ENCODE measurements at places on chromosomes 5 and 9.

DNA sequence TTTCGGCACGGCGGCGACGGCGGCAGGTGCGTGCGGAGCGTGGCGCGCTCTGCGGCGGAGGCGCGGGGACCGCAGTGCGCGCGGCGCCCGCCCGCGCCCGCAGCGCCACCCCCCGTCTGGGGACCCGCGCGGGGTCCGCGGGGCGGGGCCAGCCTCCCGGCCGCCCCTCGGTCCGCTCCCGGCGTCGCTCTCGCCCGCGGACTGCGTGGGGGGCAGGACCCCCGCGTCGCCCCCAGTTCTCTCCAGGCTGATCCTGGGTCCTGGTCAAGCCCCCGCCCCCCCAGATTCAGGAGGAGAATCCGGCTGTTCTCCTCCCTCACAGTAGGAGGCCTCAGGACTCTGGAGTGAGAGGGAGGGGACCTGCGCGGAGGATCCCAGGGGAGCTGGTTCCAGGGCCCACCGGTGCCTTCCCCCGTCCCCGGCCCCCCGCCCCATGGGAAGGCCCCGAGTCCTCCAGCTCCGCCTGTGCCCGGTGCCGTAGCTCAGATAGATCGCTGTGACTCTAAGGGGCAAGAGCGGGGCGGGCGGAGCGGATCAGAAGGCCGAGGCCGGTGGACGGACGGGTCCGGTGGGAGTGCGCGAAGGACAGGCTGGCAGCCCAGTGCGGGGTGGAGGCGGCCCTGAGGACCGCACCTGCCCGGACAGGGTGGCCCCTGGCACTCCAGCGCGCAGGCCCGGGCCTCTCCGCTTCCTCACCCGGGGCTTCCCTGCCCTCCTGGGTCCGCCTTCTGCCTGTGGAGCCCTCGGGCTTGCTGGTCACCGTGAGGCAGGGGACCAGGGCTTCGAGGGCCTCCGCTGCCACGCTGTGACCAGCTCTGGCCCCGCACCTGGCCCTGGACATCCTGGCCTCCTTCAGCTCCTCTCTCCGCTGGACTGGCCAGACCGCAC is at the start of gene RNF208:
Gene RNF208 (minus strand): TSS at position 51 of the 888 bp plus-strand sequence. CDS start 1,028 bp downstream, outside the sequence.
- no peak for DNase-seq

GRCh38 chr9:93536874-93537273 is 39.5 kb upstream of the PHF2 start:
- no peak for DNase-seq

DNA sequence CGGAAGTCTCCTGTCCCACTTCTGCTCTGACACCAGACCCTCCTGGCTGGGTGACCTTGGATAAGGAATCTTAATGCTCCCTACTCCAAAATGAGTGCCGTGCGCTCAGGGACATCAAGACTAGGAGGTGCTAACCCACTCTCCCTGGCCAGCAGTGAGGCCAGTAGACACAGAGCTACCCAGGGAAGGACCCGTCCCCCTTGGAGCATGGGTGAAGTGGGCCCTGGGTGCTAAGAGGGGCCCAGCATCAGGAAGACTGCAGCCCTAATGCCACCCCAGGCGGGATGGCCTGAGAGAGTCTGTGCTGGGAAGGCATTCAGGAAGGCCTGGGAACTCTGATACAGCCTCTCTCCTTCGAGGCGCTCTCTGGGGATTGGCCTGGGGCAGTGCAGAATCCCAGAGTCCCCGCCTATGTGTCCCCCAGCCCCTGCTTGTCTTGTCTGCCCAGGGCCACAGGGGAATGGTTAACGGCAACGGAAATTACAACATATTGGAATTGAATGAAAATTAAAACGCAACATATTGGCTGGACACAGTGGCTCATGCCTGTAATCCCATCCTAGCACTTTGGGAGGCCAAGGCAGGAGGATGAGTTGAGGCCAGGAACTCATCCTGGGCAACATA is 29.7 kb upstream of the RNU6ATAC start:
- DNase-seq, result no peak

GRCh38 chr9:110255034-110255462 is 1.3 kb downstream of the TXN start:
- peak; percentile 25 for DNase-seq

- DNase-seq, result no peak
Observed at GRCh38 chr5:128462330-128462729, 75.7 kb downstream of the FBN2 start.

DNA sequence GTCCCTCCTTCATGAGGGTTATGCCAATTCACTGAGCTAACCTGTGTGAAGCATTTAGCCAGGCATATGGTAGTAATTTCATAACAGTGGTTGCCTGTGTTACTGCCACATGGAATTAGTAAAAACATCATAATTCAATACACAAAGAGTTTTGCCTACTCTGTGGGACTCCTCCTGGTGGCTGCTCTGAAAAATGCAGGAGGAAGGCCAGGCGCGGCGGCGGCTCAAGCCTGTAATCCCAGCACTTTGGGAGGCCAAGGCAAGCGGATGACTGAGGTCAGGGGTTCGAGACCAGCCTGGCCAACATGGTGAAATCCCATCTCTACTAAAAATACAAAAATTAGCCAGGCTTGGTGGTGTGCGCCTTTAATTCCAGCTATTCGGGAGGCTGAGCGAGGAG is 547.3 kb downstream of the CDK5RAP2 start:
- DNase-seq, result no peak

DNA sequence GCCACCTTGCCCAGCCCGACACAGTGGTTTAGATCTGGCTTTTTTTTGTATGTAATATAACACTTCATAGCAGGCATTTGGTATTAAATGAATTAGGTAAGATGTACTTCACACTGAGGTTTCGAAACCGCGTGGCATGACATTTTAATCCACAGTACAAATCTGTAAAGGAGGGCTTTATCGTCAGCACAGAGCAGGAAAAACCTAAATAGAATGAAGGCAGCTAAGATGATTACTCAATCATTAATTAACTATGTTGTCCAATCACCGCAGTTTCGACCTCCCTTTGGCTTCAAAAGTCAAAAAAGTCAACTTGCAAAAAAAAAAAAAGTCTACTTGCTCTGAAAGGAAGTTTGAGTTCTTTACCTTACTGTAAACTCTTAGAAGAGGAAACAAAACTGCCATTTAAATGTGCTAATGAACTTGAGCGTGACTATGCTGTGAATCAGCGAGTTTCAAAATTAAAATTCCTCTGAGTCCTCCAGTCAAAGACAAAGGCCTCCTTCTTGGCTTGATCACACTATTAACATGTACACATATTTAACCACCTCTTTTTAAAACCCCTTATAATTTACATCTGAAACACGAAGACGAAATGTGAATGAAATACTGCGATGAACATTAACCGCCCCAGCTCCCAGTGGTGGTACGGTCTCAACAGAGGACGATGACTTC is 698 bp upstream of the SEC24A start:
- no peak for DNase-seq

- no peak for DNase-seq
Observed at GRCh38 chr5:122730037-122730436, 44.8 kb upstream of the SNX2 start.

DNA sequence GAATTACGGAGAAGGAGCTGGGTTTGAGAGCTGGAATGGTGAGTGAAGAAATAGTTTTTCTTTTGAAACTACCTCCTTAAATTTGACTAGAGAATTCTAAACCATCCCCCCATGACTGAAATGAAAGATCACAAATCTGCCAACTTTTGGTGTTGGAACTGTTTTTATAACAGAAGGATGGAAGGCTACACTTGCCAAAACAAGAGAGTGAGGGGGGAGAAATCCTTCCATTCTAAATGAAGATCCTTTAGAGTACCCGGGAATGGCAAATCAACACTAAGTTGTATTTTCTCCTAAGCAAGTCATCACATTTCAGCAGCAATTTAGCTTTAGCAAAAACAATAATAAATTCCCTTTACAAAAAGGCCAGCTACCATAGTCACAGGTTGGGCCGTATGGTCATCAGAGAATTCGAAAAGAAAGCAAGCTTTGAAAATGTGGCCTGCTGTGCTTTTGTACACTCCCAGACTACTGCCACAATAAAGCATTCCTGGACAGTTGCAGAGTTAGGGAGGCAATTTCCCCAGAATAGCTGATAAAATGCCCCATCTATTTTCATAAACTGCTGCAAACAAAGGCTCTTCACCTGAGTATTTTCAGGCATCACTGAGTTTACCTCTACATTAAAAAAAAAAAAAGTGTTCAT is 25.0 kb upstream of the FREM1 start:
- no peak for DNase-seq

- DNase-seq, result no peak
Observed at GRCh38 chr9:110714314-110714713, 45.7 kb downstream of the MUSK start.

GRCh38 chr5:95554331-95554646 is 488 bp downstream of the SKIC3 start:
- DNase-seq, result no peak

DNA sequence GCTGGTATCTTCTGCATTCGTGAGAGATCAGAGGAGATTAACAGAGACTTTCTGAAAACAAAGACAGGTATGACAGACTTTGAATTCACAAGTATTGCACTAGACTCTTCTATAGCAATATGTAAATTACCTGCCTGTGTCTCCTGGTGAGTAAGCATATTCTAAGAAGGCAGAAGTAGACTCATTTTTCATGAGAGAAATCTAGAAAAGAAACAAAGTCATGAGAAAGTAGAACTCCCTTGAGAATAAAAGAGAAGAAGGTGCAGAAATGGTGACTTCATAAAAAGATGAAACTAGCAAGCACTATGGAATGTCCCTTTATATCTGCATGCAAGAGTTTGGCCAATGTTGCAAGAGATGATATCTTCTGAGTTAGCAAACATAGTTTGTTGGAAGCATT is 419.8 kb downstream of the DMRT2 start:
- DNase-seq, result peak; percentile 71

DNA sequence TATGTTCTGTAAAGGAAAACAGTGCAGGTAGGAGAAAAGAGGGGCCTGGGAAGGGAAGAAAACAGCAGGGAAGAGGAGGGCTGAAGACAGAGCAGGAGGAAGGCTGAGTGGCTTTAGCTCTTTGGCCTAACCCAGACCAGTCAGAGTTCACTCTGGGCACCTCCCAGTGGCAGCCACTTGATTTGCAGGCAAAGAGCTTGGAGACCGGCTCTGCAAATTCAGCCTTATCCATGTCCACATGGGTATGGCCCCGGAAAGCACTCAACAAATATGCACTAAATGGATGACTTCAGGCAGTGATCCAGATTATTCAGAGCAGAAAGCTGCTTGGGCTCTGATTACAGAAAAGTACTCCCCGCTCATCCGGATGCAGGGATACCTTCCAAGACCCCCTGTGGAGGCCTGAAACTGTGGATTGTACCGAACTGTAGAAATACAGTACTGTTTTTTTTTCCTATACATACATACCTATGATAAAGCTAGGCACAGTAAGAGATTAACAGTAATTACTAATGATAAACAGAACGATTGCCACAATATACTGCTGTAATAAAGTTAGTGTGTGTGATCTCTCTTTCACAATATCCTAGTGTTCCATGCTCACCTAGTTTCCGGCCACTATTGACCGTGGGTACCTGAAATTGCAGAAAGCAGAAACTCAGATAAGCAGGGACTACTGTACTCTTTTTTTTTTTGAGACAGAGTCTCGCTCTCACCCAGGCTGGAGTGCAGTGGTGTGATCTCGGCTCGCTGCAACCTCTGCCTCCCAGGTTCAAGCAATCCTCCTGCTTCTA is 4.6 kb upstream of the RNU6ATAC start:
- DNase-seq, result no peak

DNA sequence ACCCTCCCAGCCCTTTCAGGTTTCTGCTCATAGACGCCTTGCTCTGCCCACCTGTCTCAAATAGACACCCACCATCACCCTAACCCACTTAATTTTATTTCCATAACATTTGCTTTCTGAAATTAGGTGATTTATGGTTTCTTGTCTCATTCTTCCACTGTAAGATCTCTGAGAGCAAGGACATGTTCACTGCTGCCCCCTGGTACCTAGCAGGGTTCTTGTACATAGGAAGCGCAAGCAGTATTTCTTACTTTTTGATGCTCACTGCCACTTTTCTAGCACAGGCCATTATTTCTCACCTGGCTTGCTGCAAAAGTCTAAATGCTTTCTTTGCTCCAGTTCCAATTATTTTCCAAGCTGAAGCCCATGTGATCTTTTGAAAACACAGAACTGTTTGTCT is 16.8 kb downstream of the C9orf57 start:
- DNase-seq, result no peak

DNA sequence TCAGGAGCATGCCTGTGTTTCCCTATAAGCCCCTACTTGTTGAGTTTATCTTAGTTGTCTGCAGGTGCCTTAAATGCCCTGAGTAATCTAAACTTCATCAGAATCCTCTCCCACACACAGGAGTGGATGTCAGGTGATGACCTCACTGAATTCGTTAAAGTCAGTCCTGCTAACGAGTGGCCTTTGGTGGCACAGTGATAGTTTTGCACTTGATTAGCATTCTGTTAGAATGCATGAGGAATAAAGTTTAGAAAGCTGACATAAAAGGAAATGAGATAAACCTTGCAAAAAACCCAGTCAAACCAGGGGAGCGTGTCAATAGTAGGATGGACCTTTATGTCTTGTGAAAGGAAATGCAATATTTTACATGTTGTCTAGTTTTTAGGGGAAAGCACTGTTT is 4.5 kb downstream of the TRIM32 start:
- no peak for DNase-seq

GRCh38 chr5:77168161-77168878 is 42.2 kb upstream of the PDE8B start:
- no peak for DNase-seq

DNA sequence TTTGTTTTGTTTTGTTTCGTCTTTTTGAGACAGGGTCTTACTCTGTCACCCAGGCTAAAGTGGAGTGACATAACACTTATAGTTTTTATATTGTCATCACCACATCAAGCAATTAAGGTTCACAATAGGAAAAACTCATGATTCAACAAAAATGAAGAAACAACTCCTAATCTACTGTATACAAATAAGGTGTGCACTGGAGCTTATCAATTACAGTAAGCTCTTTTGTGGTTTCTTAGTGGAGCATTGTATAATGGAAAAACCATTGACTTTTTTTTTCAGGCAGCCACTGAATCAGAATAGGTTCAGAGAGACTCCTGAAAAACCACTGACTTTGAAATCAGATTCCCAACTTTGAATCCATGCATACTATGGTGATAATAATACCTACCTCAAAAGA is 10.8 kb upstream of the PLIN2 start:
- DNase-seq, result no peak

DNA sequence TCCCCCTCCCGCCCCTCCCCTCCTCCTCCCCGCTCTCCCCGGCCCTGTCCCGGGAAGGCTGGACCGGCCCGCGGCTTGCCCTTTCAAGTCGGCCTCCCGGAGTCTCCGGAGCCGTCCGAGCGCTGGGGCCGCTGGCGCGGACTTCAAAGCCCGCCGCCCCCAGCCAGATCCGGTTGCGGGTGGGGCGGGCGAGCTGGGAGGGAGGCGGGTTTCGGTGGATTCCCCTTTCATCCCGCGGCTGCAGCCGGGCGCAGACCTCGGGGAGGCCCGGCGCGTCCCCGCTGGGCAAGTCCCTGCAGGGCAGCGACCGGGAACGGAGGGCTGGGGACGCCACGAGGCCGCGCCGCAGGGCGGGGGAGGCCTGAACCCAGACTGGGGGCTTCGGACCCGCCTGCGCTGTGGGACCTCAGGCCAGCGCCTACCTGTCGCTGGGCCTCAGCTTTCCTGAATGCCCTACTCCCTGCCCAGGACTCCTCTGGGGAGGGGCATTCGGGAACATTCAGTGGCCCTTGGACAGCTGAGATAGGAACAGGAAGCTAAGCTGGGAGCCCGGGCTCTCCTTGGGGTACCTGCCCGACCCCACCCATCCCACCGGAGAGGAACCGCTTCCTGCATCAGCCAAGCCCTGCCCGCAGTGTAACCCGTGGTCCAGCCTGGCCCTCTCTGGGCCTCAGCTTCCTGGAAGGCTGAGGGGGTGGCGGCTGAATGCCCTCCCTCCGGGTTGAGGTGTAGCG is 23.4 kb downstream of the C9orf50 start:
- DNase-seq, result peak; percentile 75

Measured in GM06990 (cell line).